ENCODE measurements at places on chromosomes 7 and 10.

GRCh38 chr10:130341356-130341755, 205.2 kb downstream of the GLRX3 start:
- no peak for DNase-seq

- no peak for DNase-seq
Observed at GRCh38 chr7:144791488-144791887, 44.4 kb downstream of the TPK1 start.

DNA sequence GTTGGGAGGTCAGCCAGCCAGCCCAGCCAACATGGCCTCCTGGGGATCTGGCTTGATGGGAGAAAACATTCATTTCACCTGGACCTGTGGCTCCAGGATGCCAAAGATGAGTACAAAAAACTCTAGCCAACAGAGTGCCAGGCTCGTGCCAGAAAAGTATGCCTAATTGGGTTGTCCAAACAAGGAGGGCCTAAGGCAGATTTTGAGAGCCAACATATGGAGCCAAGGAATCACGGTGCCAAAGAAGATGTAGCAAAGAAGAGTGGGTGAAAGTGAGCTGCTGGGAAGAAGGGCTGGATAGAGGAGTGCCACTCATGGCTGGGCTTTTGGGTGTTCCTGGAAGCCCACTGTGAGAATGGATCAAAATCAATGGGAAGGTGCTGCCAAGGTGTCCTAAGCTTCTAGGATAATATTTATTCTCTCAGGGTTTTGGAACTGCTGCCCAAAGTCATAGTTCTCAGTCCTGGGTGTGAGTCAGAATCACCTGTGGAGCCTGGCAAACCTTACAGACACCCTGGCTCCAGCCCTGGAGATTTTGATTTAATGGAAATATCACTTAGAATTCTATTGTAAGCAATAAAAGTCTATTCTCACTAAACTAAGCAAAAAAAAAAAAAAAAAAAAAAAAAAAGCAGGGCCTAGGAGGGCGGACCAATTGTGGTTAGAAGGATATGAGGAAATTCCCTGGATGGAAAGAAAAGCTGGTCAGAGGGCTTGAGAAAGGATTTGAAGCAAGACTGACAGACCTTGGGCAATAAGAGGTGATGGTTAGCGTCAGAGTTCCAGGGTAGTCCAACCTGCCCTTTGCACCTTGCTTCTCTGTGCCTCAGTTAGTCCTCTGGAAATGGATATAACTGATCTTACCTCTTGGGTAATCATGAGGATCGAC, 182.2 kb upstream of the PRR15 start:
- DNase-seq = no peak

- DNase-seq = no peak
Observed at GRCh38 chr10:24853661-24854060, 98.7 kb downstream of the PRTFDC1 start.

DNA sequence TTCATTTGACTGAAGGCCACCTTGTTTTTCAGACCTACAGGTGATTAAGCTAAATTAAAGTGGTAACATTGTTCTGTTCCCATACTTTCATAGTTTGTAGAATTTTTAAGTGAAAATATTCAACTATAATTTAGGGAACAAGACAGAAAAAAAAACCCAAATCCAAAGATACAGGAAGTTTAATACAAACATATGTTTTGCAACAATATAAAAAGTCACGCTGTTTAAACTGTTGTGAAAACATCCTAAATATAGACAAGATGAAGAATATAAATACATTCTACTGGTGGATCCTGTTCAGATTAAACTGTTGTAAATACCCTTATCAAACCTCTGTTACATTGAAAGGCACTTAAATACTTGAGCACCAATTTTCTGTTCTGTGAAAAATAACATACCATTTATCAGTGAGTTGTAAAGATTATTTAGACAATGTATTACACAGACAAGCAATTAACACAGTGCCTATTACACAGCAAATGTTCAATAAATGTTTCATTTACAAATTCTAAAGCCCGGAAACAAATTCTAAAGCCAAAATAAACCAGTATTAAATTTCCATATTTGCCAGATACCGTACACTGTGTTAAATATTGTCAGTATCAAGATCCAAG, 14.2 kb downstream of the ASZ1 start:
- DNase-seq = no peak

- DNase-seq = no peak
Observed at GRCh38 chr7:127018889-127019288, 233.9 kb downstream of the GRM8 start.

- DNase-seq = no peak
Observed at GRCh38 chr10:127564644-127565043, 15.5 kb downstream of the NPS start.

DNA sequence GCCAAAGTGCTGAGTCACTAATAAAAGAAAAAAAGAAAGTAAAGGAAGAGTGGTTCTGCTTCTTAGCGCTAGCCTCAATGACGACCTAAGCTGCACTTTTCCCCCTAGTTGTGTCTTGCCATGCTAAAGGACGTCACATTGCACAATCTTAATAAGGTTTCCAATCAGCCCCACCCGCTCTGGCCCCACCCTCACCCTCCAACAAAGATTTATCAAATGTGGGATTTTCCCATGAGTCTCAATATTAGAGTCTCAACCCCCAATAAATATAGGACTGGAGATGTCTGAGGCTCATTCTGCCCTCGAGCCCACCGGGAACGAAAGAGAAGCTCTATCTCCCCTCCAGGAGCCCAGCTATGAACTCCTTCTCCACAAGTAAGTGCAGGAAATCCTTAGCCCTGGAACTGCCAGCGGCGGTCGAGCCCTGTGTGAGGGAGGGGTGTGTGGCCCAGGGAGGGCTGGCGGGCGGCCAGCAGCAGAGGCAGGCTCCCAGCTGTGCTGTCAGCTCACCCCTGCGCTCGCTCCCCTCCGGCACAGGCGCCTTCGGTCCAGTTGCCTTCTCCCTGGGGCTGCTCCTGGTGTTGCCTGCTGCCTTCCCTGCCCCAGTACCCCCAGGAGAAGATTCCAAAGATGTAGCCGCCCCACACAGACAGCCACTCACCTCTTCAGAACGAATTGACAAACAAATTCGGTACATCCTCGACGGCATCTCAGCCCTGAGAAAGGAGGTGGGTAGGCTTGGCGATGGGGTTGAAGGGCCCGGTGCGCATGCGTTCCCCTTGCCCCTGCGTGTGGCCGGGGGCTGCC, at the start of gene IL6:
Gene IL6 (plus strand): TSS at position 294 of the 807 bp plus-strand sequence. CDS start 63 bp downstream, at position 357.
- no peak for DNase-seq

DNA sequence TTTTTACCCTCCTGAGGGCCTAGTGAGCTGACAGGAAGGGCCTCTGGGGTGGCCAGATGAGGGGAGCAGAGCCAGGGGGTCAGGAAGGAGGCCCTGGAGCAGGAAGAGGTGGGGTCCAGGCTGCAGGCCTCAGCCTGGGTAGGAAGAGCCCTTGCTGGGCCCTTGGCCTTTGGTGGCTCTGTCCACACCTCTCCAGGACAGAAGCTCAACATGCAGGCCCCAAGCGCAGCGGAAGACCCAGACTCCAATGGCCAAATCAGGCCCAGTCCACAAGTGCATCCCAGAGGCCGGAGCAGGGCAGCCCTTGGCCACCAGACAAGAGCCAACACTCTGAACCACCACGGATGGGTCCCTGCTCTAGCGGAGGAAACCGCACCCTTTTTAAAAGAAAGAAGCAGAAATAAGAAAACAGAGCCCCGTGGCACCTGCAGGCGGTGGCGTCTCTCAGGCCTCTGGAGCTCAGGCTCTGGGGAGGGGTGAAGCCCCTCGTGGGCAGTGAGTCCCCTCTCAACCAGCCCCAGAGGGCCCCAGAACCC, 52.8 kb downstream of the FOXL3 start:
- no peak for DNase-seq

All from activated CD8-positive, alpha-beta memory T cell treated with anti-CD3 and anti-CD28 coated beads for 4 hours (primary cell).